T-helper 2 cell treated with Interferon-gamma antibody and Interleukin-4, amounts not matched to agents 5 μg/mL and 100 μg/mL, for 36 hours (primary cell): ENCODE measurements at places on chromosomes 12 and 14.

DNA sequence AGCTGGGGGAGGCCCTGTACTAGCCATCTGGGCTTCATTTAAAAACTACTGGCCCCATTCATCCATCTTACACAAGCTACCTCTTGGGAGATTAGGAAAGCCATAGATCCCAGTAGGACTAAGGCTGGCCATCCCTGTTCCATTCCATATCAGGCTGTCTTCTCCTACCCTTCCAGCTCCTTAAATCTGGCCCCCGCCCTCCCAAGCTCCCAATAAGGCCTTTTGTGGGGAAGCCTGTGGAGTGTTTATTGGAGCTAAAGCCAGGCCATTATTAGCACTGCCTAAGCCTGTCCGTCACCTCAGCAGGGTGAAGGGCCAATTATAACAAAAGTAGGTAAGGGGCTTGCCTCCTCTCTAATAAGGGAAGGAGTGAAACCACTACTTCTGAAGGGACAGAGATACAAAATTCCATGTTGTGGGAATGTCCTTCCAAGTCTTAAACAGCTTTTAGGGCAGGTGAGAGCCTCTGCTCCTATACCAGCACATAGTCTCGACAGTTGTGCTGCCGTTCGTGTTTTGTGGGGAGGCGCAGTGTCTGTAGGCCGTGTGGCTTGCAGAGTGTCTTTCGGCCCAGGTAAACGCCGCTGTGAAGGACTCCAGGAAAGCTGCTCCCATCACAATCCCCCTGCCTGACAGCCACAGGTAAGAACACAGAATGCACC is 3.7 kb downstream of the MYL6 start:
- no peak for DNase-seq

GRCh38 chr12:29286081-29286790 is 94.7 kb downstream of the ERGIC2 start:
- DNase-seq: no peak

DNA sequence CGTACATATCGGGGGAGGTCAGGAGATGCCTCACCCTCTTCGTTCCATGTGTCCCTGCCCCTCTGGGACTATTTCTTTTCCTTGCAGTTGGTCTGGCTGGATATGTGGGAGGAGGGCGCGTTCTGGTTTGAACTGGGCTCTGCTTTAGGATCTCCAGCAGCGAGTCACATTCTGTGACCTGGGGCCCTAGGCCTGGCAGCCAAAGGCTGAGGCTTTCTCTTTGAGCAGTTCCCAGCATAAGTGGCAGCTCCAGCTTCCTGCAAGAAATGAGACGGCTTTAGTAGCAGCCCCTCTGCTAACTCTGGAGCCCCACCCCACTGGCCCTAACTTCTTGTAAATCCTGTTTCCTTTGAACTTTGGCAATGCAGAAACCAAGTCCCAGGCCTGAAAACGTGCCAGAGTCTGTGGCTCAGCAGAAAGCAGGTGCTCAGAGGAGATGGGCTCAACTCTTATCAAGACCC is 274.8 kb downstream of the DPF3 start:
- no peak for DNase-seq

DNA sequence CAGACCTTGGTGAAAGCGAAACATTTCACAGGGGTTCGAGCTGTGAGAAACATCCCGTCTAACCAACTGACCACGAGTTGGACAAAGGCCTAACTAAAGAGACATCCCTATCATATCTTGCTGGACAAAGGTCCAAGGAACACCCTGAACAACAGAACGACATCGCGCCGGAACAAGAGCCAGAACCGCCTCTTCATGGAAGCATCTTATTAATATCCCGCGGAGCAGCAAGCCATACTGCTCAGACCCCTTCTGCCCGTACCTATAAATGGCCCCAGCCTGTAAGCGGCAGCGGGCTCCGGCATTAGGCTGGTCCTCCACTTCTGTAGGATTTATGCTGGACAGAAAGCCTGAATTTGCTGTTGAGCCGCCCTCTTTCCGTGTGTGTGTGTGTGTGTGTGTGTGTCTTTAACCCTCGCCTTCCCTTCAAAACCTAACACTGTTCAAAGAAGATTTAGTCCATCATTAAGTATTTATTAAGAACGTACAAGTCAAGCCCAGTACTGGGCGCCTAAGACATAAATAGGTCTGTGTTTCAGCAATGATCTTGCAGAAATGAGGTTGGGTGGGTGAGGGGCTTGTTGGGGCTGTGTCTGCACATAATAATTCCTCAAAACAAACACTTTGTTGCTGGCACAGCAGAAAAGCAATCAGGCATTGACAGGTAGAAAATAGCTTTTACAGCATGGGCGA is 1.9 kb downstream of the SLC6A15 start:
- DNase-seq: no peak

- DNase-seq: no peak
These were observed 24.6 kb downstream of the TPCN1 start for GRCh38 chr12:113245695-113246477.

- DNase-seq: no peak
These were observed 24.3 kb downstream of the CFAP54 start for GRCh38 chr12:96513681-96514080.
